M059J (cell line): ENCODE measurements at places on chromosomes 3 and 15. TPM values are rescaled to one million over a fixed set of nuclear protein-coding genes. Genes with fewer than 3 reads are reported as not detected.

GRCh38 chr3:28835751-28836150, 445.1 kb upstream of the RBMS3 start:
- no peak for DNase-seq

GRCh38 chr3:76203578-76203977, 418.2 kb upstream of the ZNF717 start:
- DNase-seq = peak; percentile 0

The SPESP1 gene
- not detected in 2 replicates for total RNA-seq

DNA sequence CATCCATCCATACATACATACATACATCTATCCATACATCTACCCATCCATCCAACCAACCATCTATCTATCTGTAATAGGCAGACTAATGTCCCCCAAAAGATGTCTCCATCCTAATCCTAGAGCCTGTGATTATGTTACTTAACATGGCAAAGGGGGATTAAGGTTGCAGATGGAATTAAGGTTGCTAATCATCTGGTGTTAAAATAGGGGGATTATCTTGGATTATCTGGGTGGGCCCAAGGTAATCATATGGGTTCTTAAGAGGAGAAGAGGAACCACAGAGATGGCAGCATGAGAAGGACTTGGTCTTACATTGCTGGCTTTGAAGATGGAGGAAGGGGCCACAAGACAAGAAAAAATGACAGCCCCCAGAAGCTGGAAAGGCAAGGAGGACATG, 14.7 kb upstream of the RPL29 start:
- DNase-seq = no peak

- DNase-seq = no peak
These were observed 12.1 kb downstream of the NR2F2 start for GRCh38 chr15:96342406-96343112.

DNA sequence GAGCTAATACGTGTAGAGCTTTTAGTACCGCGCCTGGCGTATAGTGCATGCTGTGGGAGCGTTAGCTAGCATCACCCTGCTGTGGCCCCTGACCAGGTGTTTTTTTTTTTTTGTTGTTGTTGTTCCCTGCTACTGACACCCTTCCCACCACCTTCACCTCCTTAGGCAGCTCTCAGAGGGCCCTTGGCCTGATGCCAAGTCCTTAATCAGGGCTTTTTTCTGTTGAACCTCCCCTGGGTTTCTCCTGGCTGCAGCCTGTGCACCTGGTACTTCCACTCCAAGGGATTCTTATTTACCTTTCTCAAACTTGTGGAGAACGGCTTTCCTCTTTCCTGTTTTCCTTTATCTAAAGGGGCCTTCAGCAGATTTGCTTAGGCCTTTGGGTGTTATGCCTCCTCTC, 53.3 kb downstream of the SLC7A14 start:
- DNase-seq = no peak

DNA sequence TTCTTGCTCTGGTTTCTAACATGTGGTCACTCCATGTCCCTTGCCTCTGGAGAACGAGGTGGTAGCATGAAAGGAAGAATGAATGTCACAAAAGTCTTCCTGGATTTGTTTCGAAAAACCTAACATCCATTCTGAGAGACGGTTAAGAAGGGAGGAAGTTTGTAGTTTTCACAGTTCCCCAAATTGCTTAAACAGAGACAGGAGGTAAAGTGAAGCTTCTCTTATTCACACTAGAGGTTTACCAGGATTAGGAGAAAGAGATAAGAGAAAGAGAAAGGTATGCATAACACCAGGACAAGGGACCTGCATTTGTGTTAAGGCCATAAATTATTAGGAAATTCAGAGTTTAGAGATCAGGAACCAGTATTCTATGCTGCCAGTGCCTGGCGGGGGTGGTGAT, 228.1 kb downstream of the CPNE4 start:
- DNase-seq = no peak

The RTP4 gene
- total RNA-seq = 38.1 and 42.8 TPM in 2 replicates

The DOCK3 gene
- 0.52 and 1.0 TPM in 2 replicates for total RNA-seq

DNA sequence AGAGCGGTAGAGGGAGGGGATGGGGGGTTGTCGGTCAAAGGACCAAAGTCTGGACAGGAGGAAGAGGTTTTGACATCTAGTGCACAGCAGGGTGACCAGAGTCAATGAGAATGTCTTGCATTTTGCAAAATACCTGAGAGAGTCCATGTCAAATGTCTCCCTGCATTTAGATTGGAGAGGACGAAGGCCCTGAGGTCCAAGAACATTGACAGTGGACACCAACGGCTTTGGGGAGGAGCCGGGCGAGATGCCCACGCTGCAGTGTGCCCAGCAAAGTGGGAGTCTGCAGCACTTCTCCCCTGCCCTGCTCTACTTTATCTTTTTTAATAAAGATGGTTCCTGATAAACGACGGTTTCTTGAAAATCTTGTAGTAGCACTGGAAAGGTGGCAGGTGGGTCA, 67.4 kb upstream of the TAMM41 start:
- no peak for DNase-seq
